Right ventricle myocardium superior (tissue), 1 donor: ENCODE measurements at places on chromosomes 4 and X.

GRCh38 chrX:7318241-7318640, 170.3 kb upstream of the PUDP start:
- no peak for DNase-seq

DNA sequence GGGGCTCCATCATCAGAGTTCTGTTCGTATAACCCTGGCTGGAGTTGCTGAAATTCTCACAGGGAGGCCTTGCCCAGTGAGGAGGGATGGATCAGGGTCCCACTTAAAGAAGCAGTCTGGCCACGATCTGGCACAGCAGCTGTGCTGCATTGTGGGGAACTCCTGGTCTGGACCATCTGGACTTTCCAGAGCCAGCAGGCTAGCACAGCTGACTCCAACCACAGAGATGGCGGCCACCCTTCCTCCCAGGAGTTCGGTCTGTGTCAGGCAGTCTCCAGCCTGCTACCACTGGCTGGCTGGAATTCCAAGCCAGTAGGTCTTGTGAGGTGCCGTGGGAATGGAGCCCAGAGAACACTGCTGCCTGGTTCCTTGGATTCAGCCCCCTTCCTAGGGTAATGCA, 62.0 kb downstream of the SLAIN2 start:
- no peak for DNase-seq

DNA sequence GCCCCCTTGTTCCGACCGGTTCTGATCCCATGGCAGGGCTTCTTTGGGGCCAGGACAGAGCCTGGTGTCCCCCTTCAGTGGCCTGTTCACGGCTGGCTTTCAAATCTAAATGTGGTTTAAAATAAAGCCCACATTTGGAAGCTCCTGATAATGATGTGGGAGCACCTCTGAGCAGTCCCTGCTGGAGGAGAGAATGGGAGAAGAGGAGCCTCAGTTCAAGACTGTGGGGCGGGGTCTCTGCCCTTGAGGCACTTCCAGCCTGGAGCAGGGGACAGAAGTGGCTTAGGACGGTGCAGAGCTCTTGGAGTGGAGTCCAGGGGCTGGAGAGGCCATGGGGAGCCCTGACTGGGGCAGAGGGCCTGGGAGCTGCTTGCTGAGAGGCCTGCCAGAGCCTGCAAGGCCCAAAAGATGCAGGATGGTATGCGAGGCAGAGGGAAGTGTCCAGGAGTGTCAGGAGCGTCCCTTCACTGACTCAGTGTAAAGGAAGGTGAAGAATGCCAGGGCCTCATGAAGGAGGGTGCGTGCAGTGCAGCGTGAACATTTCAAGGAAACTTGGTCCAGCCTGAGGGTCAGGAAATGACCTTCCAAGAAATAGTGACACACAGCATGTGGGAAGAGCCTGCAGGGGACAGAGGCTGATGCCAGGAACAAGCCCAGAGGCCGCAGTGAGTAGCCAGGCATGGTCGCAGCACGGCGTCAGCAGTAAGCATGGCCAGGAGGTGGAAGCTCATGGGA, 21.1 kb upstream of the TADA2B start:
- no peak for DNase-seq

GRCh38 chr4:153448003-153448731, 18.0 kb upstream of the TMEM131L start:
- no peak for DNase-seq

- no peak for DNase-seq
Observed at GRCh38 chrX:21131786-21132185, 242.4 kb upstream of the CNKSR2 start.

GRCh38 chr4:151434183-151434860, 25.3 kb downstream of the FHIP1A start:
- no peak for DNase-seq

- DNase-seq: no peak
Observed at GRCh38 chr4:93605163-93605562, 223.4 kb upstream of the ATOH1 start.

DNA sequence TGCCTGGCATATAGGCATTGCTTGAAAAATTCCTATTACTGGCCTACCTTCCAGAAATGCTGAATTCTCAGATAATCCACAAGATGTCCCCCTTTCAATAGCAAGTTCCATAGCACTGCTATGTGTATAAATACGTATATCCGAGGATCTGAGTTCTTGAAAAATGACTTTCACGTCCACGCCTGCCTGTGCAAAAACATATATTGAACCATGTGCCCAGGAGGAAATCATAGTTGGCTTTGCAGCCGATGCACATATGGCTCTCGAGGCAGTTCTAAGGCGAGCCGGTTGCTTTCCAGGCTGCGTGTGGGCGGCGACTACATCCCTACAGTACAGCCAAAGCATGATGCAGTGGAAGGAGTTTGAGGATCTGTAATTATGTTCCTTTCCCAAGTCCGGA, 55.4 kb upstream of the ESX1 start:
- DNase-seq: no peak

GRCh38 chr4:100059467-100059866, 109.4 kb upstream of the H2AZ1 start:
- no peak for DNase-seq

DNA sequence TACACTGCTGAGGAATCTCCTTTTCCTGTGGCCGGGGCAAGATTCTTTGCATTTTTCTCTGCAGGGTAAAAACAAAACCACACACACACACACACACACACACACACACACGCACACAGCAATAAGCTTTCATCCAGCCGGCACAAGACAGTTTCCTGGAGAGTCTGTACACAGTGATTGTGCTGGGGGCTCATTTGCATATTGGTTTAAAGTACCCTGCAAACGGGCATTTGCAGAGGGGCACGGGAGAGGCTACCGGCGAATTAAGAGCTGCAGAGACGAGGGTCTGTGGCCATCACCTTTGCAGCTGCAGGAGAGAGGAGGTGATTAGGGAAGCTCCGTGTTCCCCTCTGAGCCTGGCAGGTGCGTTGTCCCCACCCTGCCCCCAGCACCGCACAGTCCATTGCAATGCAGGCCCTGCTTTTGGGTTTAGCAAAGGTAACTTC, 219.9 kb downstream of the SHOX start:
- DNase-seq: no peak

- DNase-seq: no peak
Observed at GRCh38 chrX:150203248-150203645, 159.9 kb upstream of the MAMLD1 start.
